ENCODE measurements at places on chromosomes 5 and 9.

GRCh38 chr9:38263532-38263931 is 129.0 kb upstream of the ALDH1B1 start:
- DNase-seq: no peak

DNA sequence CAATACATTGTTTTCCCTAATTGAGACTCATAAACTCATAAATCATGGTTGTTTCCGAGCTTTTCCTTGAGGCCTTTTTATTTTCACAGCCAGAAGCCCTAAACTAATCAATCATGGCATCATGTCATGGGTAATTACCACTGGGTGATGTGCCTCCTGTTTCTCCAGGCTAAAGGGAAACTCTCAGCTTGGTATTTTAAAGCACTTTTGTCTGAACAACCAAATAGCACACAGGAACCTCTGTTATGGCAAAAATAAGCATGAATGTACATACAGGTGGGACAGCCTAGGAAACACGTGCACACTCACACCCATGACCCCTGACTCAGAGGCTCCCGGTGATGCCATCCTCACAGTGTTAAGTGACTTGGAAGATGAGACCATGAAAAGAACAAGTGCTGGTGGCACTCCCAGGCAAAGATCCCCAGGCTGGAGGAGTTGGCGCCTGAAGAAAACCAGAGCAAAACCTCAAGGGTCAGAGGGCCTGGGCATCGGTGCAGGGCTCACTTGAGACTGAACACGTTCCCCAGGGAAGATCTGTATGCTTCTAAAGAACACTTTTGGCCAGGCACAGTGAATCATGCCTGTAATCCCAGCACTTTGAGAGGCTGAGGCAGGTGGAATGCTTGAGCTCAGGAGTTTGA is 154.3 kb downstream of the ROR2 start:
- no peak for DNase-seq

DNA sequence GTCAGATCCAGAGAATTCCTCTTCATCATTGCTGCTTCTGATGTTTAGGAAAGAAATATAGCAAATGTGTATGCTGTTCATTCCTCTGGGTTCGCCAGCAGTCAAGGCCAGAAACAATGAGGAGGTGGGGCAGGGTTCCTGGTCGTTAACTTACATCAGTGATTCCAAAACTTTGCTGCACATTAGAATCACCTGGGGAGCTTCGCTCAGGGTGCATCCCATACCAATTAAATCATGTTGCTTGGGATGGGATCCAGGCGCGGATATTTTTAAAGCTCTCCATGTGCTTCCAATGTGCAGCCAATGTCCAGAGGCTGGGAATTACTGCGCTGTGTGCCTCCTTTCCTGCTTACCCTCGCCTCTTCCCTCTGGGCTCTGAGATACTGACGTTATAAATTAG is 227.9 kb upstream of the KLF9 start:
- DNase-seq: no peak

DNA sequence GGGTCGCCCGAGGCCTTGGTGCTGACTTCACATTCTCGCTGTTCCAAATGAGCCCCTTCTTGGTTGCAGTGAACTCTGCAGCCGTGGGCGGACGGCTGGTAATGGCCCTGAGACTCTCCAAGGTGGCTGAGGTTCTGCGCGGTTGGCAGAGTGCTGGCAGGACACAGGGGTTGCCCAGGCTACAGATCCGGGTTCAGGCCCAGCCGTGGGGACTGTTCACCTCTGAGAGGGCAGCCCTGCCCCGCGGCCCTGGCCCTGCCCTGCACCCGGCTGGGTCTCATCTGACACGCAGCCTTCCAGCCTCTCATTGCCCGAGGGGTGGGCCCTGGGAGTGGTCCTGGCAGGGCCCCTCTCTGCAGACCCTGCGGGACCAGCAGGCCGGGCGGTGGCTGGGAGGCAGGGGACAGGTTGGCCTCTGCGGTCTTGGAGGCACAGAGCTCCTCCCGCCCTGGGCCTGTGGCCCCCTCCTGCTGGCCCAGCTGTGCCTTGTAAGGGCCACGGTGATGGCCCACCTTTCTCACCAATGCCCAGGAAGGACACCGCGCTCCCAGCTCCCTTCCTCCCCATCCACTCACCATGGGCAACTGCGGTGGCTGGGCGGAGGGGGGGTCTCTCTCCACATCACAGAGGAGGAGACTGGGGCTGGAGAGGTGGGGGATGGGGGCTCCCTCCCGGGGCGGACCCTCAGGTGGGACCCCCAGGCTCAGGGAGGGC is 51.6 kb downstream of the AHRR start:
- no peak for DNase-seq

DNA sequence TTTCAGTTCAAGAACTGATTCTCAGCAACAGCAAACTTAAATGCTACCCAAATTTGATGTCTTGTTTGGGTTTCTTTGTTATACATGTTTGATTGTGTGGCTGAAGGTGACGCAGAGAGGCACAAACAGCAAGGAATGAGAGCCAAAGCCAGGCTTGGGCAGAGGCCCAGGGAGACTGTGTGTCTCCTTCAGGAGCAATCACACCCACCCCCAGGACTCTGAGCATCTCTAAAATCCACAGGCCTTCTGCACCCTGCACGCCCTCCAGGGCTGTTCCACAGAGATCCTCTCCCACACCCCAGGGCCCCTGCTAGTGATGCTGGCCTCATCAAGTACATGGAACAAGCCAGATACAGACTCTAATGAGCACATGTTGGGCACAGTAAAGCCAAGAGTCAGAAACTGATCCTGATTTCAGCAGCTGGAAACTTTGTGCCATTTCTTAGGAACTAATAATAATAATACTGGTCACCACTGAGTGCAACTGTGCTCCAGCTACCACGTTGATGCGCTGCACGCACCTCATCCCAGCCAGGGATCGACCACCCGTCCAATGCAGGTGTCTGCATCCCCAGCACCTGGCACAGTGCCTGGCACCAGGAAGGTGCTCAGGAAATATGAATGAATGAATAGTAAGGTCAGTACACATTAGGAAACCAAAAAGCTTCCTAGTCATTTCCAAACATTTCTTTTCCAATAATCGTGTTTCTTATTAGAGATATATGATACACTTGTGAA is 54.6 kb upstream of the TCF7 start:
- DNase-seq: no peak

DNA sequence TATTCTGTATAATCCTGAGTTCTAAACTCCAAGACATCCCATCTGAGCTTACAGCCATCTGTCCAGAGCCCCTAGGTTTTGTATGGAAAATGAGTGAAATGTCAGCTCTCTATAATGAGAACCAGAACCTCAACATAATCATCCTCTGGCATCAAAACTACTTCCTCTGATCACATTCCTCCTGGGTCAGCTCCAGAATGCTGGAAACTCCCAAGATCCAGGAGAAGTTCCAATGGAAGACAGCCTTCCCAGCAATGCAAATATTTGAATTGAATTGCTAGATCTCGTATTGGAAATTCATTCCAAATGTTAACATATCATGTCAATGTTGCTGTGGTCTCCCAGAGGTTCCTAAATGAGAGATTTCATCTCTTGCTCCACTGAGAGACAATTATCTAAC is 23.8 kb downstream of the C9 start:
- DNase-seq: no peak

DNA sequence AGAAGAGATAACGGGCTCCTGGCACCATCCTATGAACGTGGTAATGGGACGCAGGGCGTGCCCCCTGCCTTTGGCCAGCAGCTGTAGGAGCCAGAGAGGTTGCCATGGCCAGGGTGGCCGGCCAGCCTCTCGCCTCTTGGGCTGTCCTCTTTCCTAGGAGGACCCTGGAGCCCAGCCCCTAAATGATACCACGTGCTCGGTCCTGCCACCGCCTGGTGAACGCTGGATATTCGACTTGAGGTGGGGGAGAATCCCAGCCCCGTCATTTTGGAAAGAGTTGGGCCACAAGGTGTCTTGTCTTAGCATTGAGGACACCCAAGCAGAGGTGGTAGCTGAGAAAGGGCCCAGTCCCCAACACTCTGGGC is 391 bp upstream of the NRG2 start:
- DNase-seq: no peak

GRCh38 chr5:179406031-179406961 is 61.0 kb upstream of the ADAMTS2 start:
- no peak for DNase-seq

- no peak for DNase-seq
Measured at GRCh38 chr5:124352312-124352711, 394.1 kb downstream of the ZNF608 start.

DNA sequence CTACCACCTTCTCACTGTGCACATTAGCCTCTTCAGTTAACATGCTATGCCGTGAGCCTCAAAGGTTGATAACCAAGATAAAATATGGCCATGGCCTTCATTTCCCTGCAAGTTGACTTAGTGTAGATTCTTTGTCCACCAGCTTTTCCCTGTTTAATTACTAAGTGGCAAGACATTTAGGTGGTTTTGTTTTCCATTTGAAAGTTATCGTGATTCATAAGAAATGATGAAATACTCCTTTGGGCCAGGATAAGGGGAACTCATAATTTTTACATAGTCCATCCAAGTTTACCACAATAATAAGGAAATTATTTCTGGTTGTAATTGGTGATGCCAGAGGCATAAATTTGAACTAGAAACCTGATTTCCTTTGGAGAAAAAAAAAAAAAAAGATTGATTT is 609.6 kb downstream of the TAF11L14 start:
- no peak for DNase-seq

DNA sequence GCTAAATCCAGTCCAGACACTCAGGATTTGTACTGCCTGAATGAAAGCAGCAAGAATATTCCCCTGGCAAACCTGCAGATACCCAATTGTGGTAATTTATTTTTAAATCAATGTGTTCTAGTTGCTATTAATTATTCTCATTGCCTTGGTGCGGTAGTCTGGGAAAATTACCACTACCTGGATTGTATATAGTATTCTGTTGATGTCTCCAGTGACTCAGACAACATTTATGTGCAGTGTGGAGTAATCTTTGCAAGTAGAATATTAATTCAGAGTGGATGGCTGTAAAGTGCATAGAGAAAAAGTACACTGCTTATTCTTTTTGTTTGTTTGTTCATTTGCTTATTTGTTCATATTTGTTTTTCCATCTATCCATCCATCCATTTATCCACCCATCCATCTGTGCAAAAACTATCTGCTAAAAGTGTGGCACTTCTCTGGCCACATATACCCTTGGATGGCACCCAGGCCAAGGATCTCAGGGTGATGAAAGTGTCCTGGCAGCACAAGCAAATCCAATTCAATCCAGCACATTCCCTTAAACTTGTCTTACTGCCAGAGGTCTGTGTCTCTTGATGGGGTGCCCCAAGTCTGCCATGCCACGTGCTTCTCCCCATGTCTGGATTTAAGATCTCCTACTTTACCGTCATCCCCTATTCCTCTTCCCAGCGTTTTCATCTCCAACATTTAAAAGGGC is 41.3 kb downstream of the NTRK2 start:
- DNase-seq: no peak

- no peak for DNase-seq
Measured at GRCh38 chr9:16120231-16120641, 567.4 kb downstream of the CCDC171 start.

GRCh38 chr5:146130440-146131045 is 25.2 kb upstream of the PLAC8L1 start:
- no peak for DNase-seq

DNA sequence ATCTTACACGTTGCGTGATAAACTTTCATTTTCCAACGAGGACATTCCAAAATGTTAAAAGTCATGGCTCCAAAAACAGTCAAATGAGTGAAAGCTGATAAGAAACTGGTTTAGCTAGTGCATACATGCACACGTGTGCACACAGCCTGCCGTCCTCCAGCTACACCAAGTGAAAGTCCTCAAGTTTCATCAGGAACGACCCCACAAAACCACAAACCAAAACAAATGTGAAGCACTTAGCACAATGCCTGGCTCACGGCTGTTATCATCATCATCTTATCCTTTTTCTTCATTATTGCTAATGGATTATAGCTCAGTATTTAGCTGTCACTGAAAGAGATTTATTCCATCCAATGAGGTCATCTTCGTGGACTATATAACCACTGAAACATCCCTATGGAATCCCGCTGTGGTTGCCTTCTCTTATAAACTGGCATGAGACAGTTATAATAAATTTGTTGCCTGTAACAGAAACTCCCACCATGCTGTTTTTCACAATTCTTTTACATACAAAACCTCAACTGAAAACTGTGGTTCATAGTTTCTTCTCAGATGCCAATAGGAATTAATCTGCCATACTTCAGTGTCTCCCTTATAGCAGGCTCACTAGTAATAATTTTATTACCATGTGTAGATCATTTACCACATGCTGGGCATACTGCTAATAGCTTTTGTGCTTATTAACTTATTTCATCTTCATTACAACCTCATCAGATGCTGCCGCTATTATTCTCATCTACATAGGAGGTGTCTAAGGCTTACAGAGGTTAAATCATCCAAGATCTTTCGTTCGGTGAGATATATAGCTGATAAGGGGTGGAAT is 56.1 kb downstream of the SAXO1 start:
- no peak for DNase-seq

DNA sequence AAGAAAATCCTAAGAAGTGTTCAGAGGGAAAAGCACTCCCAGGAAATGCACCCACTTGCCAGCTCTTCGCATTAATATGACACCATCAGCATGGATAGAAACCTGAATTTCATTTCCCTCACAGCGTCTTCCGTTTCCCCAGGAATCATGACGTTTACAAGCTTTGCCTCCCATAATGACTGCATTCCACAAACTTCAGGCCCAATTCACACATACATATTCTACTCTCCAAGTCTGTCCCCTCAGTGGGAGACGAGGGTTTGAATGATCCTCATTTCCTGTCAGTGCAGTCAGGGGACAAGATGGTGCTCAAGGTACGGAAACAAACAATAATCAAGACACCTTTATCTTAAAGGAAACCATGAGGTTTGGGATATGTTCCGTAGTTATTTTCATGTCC is 44.9 kb upstream of the MAN2A1 start:
- DNase-seq: no peak

DNA sequence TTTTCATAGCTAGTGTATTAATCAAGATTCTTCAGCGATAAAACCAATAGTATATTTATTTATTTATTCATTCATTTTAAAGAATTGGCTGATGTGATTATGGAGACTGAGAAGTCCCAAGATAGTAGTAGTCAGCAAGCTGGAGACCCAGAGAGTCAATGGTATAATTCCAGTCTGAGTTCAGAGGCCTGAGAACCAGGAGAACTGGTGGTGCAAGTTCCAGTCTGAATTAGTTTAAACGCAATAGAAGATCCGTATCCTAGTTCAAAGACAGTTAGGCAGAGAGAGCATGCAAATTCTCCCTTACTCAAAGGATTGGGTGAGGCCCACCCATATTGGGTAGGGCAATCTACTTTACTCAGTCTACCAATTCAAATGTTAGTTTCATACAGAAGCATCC is 364.2 kb upstream of the RPS23 start:
- DNase-seq: no peak

DNA sequence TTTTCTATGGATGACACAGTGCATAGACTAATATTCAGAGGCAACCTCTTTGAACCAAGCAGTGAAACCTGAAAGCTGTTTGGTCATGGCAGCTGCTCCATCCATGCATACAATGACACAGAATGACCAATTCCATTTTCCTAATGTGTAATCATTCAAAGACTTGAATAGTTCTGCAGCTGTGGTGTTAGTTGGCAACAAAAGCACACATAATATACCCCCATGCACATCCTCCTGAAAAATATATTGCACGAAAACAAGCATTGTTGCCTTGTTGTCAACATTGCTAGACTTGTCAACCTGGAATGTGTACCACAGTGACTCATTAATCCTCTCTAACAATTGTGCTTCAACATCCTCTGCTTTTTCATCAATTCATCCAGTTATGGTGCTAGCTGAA is 71.0 kb upstream of the SEMA6A start:
- no peak for DNase-seq

Data from stimulated activated CD8-positive, alpha-beta memory T cell treated with anti-CD3 and anti-CD28 coated beads, Interleukin-4, amount 100 ng/mL, for 1 hour (primary cell).